ENCODE measurements at places on chromosomes 16 and 17.

- no peak for DNase-seq
These were observed 5.9 kb downstream of the MEOX1 start for GRCh38 chr17:43655693-43656255.

DNA sequence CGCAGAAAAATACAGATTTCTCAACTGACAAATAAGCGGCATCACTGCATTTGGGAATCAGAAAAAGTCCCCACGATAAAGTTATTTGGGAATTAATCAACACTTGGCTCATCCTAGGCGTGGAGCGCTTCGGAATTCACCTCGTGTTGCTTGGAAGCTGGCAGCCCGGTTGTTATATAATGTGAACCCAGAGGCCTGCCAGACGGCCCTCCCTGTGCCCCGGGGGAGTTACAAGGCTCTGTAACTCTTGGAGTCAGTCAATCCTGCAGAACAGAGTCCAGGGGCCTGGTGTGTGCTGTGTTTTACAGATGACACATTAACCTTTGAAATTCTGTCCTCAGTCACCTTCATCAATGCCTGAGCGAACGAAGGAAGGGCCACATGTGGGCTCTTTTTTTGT is 111.1 kb downstream of the PITPNC1 start:
- no peak for DNase-seq

DNA sequence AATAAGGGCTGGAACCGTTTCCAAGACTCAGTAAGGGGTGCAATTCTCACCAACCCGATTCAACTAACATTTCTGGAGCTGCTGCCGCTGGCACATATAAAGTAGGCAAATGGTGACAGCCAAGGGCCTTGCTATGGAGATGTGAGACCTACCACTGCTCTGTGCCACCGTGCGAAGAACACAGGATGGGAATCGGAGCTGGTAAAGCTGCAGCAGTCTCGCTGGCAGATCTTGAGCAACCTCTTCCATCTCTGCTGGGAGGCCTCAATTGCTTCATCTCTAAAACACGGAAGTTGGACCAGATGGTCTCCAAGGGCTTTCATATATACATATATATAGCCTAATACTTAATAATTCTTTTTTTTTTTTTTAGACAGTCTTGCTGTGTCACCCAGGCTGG is 128.9 kb upstream of the RCVRN start:
- no peak for DNase-seq

DNA sequence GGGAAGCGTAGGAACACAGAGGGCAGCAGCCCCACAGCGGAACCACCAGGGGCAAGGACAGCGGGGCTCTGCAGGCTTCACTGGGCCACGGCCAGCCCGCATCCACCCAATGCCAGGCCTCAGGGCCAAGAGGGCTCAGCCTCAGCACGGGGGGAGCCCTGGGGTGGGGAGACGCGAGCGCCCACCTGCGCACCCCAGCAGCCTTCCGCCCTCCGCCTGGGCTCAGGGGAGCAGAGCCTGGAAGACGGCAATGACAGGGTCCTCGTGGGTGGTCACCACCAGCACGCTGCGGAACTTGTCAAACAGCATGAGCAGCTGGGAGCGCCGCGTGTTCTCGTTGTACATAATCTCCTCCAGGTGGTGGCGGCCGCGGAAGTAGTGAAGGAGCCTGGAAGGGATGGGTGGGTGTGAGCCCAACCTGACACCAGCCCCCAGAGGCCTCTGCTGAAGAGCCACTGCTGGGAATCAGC is 8.5 kb downstream of the MPG start:
- no peak for DNase-seq

DNA sequence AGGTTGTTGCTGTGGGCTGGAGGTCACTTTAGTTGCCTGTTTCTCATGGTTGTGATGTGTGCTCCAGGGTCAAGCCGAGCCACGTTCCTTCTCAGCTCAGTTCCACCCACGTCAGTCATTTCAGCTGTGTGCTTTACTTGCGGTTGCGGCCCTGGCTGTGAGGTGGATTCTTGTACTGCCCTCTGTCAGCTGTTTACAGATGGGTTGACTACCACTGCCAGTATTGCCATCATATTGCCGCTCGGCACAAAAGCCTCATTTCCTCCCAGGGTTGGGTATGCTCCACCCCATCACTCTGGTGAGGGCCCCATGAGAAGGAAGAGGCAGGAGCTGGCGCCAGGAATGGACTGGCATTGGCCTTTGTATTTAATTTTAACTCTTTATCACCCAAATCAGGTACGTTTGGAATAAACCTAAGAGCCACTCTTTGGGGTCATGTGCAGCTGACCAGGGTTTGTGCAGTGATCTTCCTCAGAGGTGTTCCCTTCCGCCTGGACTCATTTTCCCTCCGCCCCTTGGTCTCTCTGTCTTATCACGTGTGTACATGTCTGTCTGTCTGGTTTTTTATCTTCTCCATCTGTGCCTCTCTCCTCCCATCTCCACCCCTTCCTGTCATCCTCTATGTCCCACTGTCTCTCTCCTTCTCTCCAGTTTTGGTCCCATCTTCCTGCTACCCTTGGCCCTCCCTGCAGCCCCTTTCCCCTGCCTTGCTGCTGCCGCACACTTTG is 25.0 kb downstream of the METTL22 start:
- DNase-seq, result no peak

DNA sequence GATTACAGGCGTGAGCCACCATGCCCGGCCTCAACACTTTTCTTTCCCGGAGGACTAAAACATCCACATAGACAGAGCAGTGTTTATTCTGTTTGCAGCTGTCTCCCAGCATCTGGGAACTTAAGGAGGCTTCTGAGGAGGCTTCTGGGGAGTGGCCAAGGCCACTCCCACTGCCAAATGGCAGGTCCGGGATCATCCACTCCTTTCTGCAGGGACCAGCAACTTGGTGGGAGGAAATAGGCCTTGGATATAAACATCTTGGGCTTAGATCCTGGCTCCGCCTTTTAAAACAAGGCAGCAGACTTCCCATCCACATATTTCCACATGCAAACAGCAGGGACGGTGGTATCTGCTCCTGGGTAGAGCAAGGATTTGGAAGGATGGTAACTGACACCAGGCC is 14.1 kb upstream of the SPATA32 start:
- no peak for DNase-seq

- peak; percentile 48 for DNase-seq
These were observed 13.1 kb downstream of the LYRM9 start for GRCh38 chr17:27879987-27880608.

GRCh38 chr17:48244121-48244711 is 136.7 kb downstream of the SNX11 start:
- no peak for DNase-seq

DNA sequence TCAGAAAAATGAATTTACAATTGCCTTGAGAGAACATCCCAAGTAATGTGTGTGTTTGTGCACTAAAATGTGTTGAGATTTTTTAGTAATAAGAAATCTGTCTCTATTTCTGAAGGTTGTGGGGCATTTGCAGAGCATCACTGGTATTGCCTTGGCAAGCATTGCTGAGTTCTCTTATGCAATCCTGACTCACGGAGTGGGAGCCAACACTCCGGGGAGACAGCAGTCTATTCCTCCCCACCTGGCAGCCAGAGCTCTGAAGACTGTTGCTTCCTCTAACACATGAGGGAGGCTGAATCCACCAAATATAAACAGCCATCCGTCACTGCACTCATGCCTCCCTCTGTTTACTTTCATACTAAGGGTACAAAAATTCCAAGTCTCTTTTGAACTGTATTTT is 10.6 kb downstream of the CNTD1 start:
- DNase-seq, result no peak

- DNase-seq, result no peak
These were observed 353.9 kb upstream of the C16orf82 start for GRCh38 chr16:26712876-26713275.

- DNase-seq, result peak; percentile 38
These were observed 132.0 kb downstream of the NLK start for GRCh38 chr17:28174352-28175046.

DNA sequence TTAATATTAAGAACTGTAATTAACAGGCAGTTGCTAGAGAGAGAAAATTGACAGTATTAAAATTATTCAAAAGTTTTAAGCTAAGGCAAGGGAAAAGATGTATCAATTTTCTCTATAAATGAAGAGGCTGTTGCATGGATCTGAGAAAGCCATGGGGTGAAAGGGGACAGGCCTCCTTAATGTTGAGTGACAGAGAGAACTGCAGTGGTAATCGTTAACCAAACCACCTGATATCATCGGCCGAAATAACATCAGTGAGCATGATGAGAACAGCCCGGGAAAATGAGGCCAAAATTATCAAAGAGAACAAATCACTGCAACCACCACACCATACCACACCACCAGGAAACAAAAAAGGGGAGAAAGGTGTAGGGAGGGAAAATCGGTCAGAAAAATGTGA is 3.6 kb downstream of the ZNF423 start:
- DNase-seq, result no peak

GRCh38 chr16:53974484-53975080 is 270.6 kb downstream of the FTO start:
- no peak for DNase-seq

DNA sequence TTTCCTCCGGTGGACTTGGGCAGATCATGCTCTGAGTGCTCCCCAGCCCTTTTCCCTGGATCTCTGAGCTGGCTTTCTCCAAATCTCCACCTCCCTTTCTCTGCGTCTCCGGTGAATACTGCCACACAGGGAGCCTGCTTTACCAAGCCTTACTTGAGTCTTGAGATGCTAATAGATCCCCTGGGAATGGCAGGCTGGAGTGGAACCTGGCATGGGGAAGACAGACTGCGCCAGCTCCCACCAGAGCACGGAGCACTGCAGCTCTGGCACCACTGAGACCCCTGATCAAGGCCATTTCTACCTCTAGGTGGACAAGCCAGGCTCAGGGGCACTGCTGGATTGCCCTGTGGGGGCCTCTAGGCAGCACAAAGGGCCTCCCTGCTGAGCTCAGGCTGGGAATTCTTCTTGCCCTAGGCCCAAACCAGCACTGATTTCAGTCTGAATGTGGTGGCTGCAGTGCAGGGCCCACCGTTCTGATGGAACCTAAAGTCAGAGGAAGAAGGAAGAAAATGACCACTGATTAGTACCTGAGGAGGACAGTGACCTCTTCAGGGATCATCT is 74.3 kb upstream of the CRHR1 start:
- DNase-seq, result no peak

GRCh38 chr17:62705156-62705777 is 77.8 kb downstream of the MRC2 start:
- DNase-seq, result no peak

- DNase-seq, result no peak
These were observed 30.5 kb downstream of the CEP295NL start for GRCh38 chr17:78872486-78872885.

GRCh38 chr17:82245134-82246039 is 16.5 kb downstream of the SLC16A3 start:
- no peak for DNase-seq

GRCh38 chr17:32943647-32944191 is 15.8 kb downstream of the TMEM98 start:
- no peak for DNase-seq

DNA sequence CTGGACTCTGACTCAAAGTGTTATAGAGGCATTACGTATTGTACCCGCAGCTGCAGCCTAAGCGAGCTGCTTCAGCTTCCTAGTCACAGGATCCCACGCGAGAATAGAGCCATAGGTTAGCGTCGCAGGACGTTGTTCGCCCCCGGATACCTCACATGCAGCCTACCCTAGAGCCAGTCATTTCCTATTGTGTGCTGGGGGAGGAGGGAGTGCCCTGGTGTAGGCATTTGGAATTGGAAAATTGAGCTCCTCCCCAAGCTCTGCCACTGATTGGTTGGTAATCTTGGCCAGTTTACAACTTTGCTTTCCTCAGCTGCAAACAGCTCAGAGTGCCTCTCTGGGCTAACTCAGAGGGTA is 530 bp downstream of the NAA60 start:
- DNase-seq, result peak; percentile 34

GRCh38 chr16:85526185-85526974 is 86.7 kb upstream of the GSE1 start:
- no peak for DNase-seq

DNA sequence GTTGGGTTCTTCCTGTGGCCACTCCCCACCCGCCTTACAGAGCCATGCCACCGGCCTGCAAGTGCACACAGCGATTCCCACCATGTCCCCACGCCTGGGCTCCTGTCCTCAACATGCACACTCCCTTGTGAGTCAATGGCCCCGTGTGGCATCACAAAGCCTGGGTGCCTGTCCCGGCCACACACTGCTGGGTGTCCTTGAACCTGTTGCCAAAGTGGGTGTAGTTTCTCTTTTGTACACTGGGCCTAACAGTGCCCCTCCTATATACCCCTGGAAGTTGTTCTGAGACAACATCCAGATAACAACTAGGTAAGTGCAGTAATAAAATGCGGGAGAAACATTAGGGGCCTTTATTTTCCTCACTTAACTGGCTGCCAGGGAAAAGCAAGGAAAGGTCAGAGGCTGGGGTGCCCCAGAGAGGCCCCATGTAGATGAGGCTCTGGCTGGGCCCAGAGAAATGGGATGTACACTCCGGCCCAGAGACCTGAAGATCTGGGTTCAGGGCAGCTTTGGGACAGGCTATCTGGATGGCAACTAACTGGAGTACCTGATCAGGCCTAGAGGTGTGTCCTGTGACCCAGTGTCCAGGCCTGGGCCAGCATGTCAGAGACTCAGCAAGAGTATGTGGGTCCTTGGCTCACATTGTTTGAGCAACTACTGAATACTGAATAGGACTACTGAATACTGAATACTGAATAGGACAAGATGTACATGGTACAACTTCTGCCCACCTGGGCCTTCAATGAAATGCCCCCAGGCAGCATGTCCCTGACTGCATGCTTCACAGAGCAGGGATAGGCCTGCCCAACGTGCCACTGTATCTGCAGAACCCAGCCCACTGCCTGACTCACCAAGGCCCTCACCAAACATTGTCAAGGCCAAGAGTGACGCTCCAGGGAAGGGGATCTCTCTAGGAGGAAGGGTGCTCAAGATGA is 8.3 kb downstream of the ABCC3 start:
- no peak for DNase-seq

- DNase-seq, result no peak
These were observed 385.0 kb downstream of the CDH11 start for GRCh38 chr16:64736857-64737256.

DNA sequence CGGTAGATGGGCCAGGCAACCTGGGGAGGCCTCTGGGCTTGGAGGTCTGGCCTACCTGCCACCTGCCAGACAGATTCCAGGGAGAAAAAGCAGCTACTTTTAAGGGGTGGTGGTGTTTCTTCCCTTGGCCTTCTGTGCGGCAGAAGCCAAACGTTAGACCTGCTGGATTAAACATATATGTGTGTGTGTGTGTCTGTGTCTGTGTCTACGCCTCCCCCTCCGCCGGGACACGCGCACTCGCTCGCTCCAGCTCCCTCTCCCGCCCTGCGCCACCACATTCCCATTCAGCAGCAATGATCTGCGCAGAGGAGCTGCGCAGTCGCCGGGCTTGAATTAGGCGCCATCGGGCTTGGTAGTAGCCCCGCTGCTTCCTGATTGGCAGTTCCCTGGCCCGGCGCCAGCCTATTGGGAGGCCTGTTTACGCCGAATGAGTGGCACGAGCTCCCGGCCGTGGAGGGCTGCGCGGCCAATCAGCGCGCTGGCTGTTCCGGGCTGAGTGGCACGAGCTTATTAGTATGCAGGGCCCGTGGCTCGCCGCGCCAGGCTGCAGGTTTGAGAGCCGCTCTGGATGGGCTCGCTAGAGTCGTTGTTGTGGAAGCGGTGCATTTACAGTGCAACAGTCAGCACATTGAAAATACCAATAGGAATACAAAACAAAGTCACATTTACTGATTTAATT is at the start of gene BAHCC1:
Gene BAHCC1, plus strand, starts transcription at position 537 of the 679 bp plus-strand sequence. CDS start 4,283 bp downstream, outside the sequence.
- DNase-seq, result peak; percentile 74

GRCh38 chr16:55701442-55702319 is 45.9 kb downstream of the SLC6A2 start:
- DNase-seq, result no peak

- DNase-seq, result no peak
These were observed 42.4 kb downstream of the PPL start for GRCh38 chr16:4894276-4895150.
